ENCODE measurements at places on chromosomes 3 and 15.
A peak's percentile ranks its signal among the peaks of the same experiment; 100 is the strongest.

DNA sequence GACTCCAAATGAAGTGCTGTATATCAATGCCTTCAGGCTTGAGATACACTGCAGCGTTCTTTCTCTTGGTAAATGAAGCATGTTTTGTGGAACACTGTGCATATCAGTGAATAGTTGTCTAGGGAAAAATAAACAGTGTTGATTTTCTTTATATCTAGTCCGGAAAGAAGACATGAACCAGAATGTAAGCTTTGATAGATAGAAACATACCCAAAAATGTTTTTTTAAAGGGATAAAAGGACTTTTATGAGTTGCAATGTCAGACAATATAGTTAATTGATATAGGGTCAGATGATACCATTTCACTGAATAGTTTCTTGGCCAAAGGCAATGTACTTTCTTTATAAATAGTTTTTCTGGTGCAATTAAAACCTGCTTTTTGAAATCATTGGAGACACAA lies 1037.8 kb downstream of the OTOL1 start:
- DNase-seq = no peak

GRCh38 chr3:30268288-30268687 lies 338.1 kb upstream of the TGFBR2 start:
- DNase-seq = no peak

DNA sequence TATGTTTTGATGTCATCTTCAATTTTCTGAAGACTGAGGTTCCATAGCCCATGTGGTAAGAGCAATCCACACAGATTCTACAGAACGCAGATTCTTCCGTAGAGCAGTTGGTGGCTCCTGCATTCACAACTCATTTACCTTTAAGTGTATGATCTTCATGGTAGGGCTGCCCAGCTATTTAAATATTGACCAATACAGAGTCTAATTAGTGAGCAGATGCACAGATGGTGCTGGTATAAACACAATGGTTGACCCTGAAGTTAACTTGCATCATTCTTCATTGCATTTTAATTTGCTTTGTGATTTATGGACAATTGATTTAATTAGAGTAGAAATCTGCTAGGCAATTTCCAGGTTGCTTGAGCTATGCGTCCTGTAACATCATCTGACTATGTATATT lies 269.2 kb downstream of the SQOR start:
- no peak for DNase-seq

DNA sequence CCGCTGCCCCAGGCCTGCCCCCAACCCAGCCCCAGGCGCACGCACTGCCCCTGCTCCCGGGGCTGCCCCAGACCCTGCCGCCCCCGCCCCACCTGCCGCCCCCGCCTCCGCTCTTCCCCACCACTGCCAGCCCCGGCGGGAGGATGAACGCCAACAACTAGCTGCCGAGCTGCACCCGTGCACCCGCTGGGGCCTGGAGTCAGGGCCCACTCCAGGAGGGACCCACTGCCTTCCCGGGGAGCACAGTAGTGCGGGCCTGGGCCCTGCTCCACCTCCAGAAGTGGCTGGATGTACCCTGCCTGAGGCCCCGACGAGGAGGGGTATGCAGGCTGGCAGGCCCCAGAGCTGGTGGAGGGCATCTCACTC lies 10.9 kb downstream of the ZBTB47 start:
- no peak for DNase-seq

DNA sequence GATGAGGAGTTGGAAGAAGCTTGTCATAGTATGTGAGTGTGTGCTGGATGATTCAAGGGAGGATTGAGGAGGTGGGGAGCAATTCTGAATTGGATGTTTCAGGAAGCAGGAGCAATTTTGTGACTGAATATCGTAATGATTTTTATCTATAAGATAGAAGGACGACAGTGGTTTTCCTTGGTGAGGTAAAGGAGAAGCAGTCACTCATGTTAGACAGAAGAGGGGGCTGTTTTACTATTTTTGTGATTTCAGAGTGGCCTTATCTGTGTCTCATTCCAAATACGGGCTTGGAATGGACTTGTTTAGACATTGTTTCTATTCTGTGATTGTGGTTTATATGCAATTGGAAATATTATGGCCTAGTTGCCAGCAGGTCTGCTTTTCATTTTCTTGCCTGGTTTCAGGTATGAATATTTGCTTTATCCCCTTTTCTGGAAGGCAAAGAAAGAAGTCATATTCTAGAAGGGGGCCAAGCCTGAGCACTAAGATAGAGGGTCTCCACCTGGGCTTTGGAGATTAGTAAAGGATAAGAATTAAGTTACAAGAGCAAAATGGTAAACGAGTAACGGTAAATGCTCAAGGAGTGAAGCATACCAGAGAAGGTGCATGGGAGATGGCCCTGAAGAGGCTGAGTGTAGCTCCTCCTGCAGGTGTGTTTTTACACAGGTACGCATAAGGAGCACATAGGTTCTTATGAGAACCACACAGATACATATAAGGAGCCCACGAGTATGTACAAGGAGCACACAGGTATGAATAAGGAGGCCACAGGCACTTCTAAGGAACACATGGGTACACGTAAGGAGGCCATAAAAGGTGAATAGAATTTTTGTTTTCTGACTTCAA lies 124.6 kb upstream of the KCNAB1 start:
- no peak for DNase-seq

- DNase-seq = no peak
Observed at GRCh38 chr15:27426805-27427204, 455.8 kb downstream of the GABRG3 start.

- no peak for DNase-seq
Observed at GRCh38 chr3:930866-931265, 162.0 kb upstream of the CNTN6 start.

DNA sequence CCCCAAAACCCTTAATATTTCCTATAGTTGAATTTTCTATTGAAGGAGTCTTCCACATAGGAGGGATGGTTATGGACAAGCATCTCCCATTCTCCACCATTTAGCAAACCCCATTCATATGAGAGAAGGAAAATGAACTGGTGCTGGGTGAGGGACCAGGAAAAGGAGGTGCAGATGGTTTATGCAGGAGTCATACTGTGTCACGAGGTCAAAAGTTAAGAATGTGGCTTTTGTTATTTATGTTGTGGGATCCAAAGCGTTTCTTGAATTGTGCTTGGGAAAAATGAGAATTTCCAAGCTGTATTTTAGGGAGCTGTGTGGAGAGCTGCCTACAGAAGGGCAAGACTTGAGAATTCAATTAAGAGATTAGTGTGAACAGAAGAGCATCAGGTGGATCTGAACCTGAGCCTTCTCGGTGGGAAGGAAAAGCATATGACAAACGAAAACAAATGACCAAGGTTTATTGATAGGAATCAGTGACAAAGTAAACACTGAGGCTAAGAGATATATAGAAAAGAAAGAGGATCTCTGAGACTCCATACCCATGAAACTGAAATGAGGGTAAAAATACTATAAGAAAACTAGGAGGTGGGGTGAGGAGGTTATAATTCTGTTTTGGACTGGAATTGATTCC lies 473.3 kb upstream of the NR2F2 start:
- no peak for DNase-seq

- no peak for DNase-seq
Observed at GRCh38 chr3:40924559-40925141, 274.7 kb upstream of the CTNNB1 start.

GRCh38 chr3:193894121-193894863 lies 241.7 kb upstream of the HES1 start:
- no peak for DNase-seq

- no peak for DNase-seq
Observed at GRCh38 chr15:98786717-98787116, 138.4 kb downstream of the IGF1R start.

GRCh38 chr3:110856916-110857315 lies 214.7 kb upstream of the NECTIN3 start:
- no peak for DNase-seq

- DNase-seq = no peak
Observed at GRCh38 chr15:48868536-48868935, 9.4 kb upstream of the EID1 start.

DNA sequence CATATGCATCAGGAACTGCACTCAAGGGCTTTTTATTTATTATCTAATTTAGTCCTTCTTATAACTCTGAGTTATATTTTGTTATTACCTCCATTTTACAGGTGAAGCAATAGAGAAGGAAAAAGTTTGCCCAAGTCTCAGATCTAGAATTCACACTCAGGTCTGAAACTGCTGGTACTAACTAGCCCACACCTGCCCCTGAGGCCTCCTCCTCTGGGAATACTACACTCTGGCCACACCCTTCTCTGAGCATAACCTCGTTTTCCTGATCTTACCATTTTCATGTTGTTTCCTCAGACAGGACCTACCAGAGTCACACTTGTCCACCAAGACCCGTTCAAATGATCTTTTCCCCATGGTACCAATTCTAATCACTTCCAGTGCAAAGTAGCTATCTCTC lies 94.1 kb upstream of the CHRM5 start:
- DNase-seq = no peak

DNA sequence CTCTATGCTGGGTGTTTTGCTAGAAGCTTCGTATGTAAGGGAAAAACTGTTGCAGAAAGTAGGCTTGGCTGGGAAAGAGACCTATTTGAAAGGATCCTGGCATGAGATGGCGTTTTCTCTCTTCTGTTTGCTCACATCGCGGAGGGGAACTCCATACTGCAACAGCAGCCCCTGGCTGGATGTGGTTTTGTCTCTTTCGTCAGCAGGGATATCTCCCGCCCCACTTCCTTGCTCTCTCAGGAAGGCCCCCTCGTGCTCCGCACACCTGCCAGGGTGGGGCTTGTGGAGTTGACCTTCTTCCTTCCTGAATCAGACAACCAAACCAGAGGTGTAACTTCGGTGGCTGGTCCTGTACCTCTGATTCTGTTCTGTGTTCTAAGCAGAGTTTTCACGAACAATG lies 26.4 kb upstream of the MYZAP start:
- no peak for DNase-seq

- DNase-seq = no peak
Observed at GRCh38 chr3:49531218-49531617, 23.1 kb upstream of the BSN start.

GRCh38 chr15:90249203-90249863 lies at the start of gene TTLL13:
TSS of gene TTLL13 (plus strand) at chr15:90249556. CDS start at chr15:90250631, 1,075 bp downstream.
- peak; percentile 55 for DNase-seq

DNA sequence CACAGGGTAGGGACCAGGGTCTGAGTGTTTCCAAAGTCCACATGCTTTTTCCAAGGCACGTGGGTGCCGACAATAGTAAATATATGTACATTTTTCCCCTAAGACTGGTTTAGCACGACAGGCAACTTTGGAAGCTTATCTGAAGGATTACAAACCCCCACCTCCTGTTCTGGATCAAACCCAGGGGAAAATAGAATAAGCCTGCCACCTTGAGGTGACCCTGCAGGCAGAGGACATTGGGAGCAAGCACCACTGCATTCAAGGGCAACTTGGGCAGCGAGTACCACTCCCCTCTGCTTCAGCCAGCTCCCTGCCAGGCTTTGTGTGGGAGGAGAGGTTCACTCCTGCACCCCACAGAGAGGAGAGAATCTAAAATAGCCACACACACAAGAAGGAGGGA lies 44.8 kb downstream of the KBTBD12 start:
- no peak for DNase-seq

GRCh38 chr3:30282154-30282696 lies 324.2 kb upstream of the TGFBR2 start:
- DNase-seq = no peak

DNA sequence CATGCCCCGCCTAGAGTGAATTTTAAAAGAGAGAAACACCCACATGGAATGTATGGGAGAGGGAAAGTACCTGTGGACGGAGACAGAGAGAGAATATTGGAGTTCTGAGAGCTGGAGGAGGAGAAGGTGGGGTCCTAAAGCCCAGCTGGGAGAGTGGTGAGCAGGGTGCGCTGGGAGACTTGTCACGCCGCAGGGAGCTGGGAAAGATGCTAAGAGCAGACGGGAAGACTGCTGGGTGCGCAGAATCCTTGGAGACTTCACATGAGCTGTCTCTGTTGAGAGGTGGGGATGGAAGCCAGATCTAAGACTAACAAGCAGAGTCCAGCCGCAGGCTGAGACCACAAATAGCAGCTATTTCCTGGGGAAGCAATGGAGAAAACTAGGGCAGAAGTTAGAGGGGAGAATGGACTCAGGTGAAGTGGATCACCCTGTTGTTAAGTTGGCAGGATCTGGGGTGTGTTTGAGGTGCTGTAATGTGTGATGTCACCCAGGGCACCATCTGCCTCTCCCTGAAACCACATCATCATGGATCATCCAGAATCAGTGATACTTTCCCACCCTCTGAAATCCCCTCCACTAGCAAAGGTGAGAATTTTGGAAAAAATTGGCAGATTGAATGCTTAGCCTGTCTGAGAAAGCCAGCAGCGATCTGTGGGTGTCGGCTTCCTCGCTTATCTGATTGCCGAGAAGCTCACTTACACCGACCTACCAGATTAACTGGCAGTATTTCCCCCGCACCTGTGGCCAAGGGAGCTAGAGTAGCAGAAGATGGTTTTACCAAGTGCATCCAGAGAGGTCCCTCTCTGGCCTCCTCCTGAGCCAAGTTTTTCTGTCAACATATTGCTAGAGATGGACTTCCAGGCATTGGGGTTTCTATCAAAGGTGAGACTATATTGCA lies 174.8 kb upstream of the BHLHE40 start:
- no peak for DNase-seq

DNA sequence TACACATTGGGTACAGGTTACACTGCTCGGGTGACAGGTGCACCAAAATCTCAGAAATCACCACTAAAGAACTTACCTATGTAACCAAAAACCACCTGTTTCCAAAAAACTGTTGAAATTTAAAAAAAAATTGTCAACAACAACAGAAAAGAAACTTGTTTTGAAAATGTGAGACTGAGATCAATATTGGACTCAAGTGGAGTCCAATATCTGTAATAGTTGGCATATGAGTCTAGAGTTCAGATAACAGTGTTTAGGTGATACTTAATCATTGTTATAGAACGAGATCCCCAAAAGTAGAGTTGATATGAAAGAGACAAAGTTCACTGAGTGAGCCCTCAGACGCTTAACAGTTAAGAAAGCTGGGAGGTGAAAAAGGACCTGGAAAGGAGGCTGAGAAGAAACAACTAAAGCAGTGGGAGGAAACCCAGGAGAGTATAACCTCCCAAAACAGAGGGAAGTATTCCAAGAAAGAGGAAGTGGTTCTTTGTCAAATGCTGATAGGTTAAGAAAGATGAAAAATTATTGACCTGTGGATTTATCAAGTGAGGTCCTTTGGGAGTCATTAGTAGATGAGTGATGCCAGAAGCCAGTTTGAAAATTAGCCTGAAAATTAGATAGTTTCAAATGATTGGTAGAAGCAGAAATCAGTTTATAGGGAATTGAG lies 388.6 kb upstream of the DPH6 start:
- no peak for DNase-seq

DNA sequence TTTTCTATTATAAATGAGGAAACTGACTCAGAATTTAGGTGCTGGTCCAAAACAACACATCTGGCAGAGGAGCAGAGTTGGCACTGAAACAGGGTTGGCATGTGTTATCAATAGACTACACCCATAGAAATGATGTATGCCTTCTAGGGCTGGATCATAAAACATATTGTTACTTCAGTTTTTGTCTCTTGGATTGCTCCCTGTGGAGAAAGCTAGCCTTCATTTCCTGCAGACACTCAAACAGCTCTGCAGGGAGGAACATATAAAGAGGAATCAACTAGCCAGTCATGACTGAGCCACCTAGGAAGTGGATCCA lies 507 bp upstream of the MRPL3 start:
- DNase-seq = no peak

Measured in CD8-positive, alpha-beta memory T cell (primary cell).